Psoas muscle (tissue), 8 donors: ENCODE measurements at places on chromosomes 3 and 15.
A peak's percentile ranks its signal among the peaks of the same experiment; 100 is the strongest.

GRCh38 chr3:195080125-195080524 lies 190.8 kb downstream of the XXYLT1 start:
- DNase-seq, result peak; percentile 53

- no peak for DNase-seq
These were observed 116.7 kb downstream of the ADAM10 start for GRCh38 chr15:58632789-58633188.

DNA sequence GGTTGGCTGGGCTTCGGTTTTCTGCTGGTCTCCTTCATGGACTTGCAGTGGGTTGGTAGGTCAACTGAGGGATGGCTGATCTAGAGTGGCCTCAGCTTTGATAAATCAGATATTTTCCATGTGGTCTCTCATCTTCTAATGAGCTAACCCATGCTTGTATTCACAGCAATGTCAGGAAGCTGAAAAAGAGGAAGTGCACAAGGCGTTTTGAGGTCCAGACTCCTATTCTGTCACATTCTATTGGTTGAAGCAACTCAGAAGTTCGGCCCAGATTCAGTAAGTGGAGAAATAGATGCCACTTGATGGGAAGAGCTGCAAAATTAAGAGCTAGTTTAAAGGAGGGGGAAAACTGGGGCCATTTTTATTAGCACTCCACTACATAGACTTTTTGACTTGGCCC lies 361.2 kb downstream of the DIPK2A start:
- DNase-seq, result no peak

DNA sequence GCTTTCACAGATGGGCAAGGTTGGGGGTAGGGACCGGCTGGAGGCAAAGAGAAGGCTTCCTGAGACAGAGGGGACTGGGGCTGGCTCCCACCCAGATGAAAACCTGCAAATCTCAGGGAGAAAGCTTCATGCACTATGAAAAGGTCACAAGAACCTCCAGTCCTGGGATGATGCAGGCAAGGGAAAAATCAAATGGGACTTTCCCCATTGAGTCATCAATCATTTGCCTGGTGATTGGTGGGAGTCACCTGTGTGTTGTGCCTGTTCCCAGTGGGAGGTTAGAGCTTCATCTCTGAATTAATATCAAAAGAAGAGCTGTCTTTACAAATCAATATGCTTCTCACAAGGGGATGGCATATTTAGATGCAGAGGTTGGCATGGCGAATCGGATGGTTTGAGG lies 49.9 kb downstream of the CACNA1D start:
- no peak for DNase-seq

- no peak for DNase-seq
These were observed 9.8 kb downstream of the MSL2 start for GRCh38 chr3:136186344-136186743.

GRCh38 chr3:99699841-99700240 lies 61.4 kb downstream of the COL8A1 start:
- no peak for DNase-seq

DNA sequence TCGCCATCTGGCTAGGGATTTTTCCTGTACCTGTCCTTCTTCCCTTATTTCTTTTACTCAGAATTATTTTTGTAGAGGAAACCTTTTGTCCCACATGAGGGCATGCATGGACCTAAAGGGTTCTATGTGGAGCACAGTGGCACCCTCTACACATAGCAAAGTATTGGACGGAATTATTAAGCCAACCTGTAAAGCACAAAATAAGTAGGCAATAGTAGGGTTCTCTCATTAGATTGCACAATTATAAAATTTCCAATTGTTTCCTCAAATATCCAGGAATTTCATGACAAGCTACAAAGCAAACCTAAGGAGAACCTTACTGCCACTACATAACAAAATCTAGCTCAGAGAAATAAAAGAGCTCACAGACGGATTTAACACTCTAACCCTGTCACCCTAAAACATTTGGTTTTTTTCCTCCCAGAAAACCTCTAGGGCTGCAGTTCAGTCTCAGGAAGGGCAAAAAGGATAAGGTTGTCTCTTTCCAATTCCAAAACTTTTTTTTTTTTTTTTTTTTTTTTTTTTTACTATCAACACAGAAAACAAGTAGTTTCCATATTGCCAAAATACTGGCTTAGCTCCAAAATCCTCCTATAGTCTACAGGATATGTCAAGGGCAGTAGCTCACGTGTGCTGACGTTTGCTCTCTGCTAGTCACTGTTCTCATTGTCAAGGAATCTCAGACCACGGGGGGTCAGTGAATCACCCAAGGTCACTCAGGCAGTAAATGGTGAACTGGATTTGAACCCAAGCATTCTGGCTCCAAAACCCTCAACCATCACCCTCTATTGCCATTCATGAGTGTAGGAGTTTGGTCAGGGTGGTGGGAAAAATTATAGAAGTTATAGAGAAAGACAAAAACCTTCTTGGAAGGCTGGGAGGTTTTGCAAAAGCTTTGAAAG lies 52.3 kb downstream of the NCEH1 start:
- DNase-seq, result no peak

GRCh38 chr3:51717446-51717845 lies 10.6 kb downstream of the GRM2 start:
- no peak for DNase-seq

- no peak for DNase-seq
These were observed 30.4 kb downstream of the ATG3 start for GRCh38 chr3:112531358-112531781.

DNA sequence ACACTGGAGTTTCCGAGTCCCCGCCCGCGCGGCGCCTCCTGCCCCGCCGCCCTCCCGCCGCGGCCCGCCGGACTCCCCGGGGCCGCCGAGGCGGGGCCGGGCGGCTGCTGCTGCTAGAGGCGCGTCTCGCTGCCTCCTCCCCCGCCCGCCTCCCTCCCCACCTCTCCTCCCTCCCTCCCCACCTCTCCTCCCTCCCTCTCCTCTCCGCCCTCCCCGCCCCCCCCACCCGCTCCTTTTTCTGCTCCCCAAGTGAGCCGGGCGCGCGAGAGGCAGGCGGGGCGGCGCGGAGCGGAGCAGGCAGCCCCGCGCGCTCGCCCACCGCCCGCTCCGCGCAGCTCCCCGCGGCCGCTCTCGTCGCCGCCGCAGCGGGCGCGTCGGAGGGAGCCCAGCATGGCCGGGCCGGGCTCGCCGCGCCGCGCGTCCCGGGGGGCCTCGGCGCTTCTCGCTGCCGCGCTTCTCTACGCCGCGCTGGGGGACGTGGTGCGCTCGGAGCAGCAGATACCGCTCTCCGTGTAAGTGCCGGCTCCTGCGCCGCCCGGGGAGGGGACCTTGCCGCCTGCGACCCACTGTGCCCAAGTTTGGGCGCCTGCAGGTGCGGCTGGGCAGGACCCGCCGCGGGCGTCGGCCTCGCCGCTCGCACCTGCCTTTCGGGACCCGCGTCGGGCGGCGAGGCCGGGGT lies at the start of gene CACNA2D3:
CACNA2D3 (plus strand) TSS at position 229 of the 679 bp plus-strand sequence.
- DNase-seq, result peak; percentile 61

- DNase-seq, result no peak
These were observed 5.2 kb downstream of the LRIG1 start for GRCh38 chr3:66495668-66496045.

DNA sequence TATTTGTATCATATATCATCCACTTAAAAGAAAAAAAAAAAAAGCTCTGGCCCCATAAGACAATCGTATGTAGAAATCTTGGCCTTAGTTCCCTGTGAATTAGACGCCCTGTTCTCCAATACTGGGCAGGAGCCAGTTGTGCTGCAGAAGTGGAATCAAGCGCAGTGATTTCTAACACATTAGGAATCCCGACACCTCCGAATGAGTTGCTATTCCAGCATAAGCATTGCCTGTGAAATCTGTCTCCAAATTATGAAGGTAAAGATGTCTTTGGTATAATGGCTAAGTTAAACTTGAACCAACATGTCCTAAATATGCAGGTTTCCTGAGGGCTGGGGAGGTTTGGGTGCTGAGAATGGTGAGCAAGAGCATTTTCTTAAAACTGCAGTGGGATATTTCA lies 199.4 kb upstream of the ARRDC4 start:
- no peak for DNase-seq

GRCh38 chr15:80191198-80191597 lies 38.4 kb downstream of the FAH start:
- no peak for DNase-seq

DNA sequence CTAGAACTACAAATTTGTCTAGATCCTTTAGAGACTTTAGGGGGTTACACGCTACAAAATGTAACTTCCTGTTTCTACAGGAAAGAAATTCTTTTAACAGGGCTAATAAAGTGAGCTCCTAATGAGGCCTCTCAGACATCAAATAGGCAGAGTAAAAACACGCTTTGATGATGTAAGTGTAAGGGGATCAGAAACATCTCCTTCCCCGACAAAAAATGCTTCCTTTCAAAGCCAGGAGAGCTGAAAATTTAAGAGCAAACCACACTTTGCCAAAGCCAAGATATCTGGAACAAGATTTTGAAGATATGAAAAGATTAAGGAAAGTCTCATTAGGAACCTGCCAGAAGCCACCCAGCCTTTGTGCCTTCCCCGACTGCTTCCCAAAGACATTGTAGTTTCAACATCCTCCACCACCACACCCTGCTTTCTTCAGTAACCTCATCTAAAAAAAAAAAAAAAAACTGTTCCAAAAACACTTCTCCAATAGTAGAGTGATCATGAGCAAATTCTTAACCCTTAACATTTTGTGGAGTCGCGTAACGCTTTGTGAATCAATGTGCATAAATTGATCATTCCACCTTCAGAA lies 505.0 kb upstream of the THBS1 start:
- no peak for DNase-seq

- no peak for DNase-seq
These were observed 747.9 kb upstream of the CCDC54 start for GRCh38 chr3:106629215-106629832.

DNA sequence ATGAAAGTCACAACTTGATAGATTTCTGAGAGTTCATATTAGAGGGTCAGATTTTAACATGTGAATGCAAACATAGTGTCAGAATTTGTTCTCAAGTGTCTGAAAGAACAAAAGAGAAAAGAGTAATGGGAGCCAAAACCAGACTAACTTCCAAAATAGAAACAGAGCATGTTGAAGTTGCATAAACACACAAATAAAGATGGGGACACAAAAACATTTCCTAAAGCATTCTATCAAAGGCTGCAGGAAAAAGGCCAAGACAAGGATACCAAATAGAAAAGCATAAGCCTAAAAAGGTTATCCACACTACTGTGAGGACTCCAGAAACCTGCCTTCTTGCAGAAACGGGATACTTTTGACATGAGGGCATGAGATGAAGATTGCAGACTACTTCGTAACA lies 2.8 kb downstream of the FHIT start:
- no peak for DNase-seq

GRCh38 chr3:16467393-16467792 lies 46.1 kb downstream of the RFTN1 start:
- no peak for DNase-seq

GRCh38 chr3:46998121-46998851 lies 18.8 kb downstream of the NBEAL2 start:
- peak; percentile 77 for DNase-seq

DNA sequence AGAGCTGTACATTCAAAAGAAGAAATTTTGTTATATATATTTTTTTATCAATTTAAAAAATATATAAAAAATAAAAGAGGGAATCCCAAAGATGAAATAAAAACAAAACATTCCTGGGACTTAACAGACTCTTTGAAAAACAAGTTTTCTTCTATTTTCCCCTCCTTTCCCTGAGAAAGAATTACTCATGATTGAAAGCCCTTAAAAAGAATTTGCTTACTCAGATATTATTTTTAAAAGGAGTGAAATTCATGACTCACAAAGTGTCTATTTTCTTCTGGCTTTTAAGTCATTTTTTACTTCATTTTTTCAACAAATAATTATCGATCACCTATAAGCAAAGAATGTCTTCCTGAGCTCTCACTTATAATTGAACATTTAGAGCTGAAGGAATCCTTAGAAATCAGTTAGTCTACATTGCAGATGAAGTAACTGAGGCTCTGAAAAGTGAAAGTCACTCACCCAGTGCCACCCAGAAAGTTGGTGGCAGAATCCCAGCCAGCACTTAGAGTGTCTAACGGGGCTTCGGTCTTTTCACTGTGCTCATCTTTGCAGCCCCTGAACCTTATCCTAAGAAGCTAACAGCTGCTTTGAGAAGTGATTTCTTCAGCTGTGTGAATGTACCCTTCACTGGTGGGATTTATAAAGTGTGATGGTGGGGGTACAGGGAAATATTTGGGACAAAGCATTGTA lies 42.5 kb upstream of the NUDT16 start:
- DNase-seq, result no peak

DNA sequence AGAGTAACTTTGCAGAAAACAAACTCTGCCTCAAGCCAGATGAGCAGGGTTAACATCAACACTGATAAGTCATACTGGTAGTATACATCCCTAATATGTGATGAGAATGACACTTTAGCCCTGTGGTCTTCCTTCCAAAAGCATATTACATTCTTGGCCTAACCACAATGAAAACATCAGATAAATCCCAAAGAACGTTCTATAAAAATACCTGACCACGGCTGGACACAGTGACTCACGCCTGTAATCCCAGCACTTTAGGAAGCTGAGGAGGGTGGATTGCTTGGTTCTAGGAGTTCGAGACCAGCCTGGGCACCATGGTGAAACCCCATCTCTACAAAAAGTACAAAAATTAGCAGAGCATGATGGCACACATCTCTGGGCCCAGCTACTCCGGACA lies 4.7 kb downstream of the TMCC1 start:
- DNase-seq, result no peak

DNA sequence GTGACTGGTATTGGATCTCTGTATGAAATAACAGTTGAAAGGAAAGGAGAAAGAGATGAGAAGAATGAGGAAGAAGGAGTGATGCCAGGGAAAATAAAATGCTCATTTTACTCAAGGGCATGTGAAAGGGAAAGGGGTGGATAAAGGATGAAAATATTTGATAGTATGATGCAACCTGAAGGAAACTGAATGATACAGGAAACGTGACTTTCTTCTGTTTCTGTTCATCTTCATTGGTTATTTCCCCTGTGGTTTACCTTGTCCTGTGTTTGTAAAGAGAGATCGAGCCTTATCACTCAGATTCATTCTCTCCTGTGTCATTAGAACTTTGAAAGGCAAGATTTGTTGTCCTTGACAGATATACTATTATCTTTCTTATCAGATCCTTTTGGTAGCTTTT lies 243.6 kb upstream of the SLITRK3 start:
- DNase-seq, result no peak
